ENCODE measurements at places on chromosomes 11 and 22.

DNA sequence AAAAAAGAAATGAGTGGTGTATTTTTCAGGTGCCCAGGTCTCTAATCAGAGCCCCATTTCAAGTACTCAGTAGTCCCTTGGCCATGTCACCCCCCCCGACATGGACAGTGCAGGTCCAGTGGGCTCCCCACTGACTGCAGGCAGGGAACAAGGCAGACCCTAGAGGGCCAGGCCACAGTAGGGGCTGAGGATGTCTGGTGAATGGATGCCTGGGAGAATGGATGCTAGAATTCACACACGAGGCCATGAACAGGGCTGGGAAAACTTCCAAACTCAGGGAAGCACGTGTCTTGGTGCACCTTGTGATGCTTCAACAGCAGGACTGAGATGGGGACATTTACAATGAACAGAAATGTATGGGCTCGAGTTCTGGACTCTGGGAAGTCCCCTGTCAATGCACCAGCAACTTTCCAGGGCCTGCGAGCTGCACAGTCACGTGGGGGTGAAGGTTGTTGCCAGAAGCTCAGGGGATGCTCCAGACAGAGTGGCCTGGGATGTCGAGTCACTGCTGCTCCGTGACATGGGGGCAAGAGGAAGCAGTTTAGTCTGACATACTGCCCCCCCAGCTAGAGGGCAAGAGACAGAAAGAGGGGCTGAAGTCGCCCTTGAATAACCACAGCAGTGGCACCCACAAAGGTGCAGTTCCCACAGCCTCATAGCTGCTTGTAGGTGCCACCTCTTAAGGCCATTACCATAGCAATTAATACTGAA lies 3.1 kb downstream of the APOBEC3G start:
- DNase-seq, result no peak

GRCh38 chr11:116913000-116913399 lies 75.6 kb upstream of the APOA1 start:
- DNase-seq, result no peak

DNA sequence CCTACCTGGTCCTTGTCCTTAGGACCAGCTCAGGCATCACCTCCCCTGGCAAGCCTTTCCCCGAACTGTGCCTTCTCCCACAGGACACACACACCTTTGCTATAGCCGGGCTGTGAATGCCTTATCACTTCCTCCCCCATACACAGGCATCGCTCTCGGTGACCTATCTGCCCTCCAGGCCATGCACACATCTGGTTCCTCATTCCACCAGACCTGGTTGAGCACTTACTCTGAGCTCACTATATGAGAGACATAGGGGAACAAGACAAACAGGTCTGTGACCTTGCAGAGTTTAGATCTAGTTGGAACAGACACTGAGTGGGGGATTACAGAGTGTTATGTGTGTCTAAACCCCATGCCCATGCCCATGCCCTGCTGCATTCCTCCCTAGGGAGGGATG lies 3.1 kb upstream of the BCR start:
- no peak for DNase-seq

DNA sequence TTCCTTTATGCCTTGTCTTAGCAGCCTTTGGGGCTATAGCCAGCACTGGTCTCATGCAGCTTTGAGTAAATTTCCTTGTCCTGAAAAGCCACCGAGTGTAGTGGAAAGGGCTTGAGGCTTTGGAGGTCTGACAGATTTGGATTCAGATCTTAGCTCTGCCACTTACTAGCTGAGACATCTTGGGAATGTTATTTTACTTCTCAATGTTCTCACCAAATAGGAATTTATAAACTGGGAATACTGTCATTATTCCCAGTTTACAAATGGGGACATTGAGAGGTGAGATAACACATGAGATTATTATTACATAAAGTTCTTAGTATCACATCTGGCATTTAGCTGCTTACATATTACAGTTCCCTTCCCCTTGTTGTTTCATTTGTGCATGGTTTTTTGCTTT lies 95.5 kb downstream of the COMMD9 start:
- DNase-seq, result no peak

DNA sequence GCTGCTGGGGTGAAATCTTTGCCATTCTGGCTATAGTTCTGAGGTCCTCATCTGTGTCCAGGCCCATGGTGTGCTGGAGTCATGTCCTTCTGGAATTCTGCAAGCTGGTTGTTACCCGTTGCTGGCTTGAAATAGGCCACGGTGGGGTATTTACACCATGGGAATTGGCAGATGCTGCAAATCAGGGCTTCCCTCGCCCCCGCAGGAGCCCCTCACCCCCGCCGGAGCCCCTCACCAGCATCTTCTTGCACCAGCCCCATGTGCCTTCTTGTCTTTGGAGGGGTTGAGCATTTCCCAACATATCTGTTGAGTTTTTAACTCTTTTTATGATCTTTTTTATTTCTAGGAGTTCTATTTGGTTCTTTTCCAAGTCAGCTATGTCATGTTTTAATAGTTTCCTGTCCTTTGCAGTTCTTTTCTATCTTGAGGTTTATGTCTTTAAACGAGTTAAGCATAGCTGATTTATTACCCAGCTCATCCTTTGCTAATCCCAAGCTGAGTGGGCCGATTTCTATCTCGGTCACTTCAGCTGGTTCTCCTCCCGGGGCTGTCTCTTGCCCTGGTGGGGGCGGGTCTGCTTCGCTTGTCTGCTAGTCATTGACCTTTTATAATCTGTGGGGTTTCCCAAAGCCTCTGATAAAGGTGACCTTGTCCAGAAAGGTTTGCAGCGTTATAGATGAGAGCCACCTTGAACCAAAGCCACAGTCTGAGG lies 17.6 kb downstream of the ANO1 start:
- DNase-seq, result no peak

DNA sequence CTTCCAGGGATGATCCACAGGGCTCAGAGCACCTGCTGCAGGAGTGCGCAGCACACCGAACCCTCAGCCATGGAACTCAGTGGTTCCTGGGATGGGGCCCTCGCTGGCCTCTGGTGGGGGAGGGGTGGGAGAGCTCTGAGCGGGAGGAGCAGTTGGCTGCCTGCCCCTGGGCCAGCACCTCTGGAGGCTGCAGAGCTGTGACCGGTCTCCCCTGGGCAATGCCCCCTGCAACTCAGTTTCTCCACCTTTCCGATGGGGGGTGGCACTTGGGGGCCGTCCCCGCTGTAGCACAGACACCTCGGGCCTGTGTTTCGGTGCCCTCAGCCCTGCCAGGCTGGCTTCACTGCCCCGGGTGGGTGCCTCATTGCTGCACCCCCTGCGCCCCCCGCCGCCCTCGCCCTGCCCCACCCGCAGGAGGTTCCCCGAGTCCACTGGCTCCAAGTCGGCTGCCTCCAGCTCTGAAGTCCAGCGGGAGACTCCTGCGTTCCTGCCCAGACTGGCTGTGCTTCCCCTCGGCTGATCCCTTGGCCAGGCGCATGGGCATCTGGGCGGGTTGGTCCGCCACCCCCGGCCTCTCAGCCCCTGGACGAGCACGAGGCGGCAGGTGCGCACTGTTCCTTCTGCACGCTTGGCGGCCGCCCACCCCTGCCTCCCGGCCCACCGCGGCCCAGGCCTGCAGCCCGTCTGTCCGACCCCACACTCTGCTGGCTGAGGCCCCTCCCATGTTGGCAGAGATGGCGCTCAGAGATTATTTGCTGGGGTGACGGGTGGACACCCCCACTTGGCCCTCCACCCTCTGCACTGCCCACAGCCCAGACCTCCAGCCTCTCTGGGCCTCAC lies 1.8 kb downstream of the MUC6 start:
- DNase-seq, result no peak

GRCh38 chr11:97909614-97910399 lies 1110.9 kb upstream of the CNTN5 start:
- no peak for DNase-seq

DNA sequence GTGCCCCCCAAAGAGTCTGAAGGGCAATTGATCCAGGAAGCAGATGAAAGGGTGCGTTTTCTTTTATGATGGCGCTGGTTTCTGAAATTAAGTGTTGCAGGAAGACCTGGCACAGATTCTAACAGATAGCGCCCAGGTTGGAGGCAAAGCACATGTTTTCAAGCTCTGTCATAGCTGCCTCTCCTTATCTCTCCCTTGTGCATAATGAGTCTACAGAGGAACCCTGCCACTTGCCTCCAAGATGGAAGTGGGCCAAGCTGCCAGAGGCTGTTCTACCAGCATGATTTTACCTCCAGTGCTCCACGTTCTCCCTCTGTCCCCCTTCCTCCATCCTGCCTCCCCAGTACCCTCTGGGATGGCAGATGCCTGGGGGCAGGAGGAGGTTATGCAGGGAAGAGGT lies 30.0 kb upstream of the TLCD5 start:
- DNase-seq, result no peak

- no peak for DNase-seq
These were observed 23.4 kb downstream of the ZNF202 start for GRCh38 chr11:123718063-123718462.

DNA sequence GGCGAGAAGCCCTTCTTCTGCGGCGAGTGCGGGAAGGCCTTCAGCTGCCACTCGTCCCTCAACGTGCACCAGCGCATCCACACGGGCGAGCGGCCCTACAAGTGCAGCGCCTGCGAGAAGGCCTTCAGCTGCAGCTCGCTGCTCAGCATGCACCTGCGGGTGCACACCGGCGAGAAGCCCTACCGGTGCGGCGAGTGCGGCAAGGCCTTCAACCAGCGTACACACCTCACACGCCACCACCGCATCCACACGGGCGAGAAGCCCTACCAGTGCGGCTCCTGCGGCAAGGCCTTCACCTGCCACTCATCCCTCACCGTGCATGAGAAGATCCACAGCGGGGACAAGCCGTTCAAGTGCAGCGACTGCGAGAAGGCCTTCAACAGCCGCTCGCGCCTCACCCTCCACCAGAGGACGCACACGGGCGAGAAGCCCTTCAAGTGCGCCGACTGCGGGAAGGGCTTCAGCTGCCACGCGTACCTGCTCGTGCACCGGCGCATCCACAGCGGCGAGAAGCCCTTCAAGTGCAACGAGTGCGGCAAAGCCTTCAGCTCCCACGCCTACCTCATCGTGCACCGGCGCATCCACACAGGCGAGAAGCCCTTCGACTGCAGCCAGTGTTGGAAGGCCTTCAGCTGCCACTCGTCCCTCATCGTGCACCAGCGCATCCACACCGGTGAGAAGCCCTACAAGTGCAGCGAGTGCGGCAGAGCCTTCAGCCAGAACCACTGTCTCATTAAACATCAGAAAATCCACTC lies 12.2 kb downstream of the ZNF74 start:
- no peak for DNase-seq

- DNase-seq, result peak; percentile 14
These were observed 907 bp upstream of the PHLDA2 start for GRCh38 chr11:2929950-2930703.

DNA sequence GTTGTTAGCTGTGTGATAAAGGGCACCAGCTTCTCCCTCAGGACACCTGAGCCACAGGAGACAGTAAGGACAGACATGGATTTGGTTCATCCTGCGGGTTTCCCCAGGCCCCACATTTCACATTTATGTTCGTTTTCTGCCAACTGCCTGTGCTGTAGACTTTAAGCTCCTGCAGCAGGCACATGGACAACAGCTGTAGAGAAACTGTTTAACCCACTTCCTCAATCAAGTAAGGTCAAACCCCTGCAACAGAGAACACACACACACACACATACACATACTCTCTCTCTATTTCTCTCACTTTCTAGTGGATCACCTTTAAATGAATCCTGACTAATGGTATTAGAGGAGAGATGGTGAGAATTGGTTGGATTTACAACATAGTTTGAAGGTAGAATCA lies 90.7 kb downstream of the C11orf87 start:
- DNase-seq, result no peak

- no peak for DNase-seq
These were observed 109.7 kb downstream of the HIPK3 start for GRCh38 chr11:33366918-33367317.

GRCh38 chr11:107563702-107564101 lies 1.8 kb downstream of the ALKBH8 start:
- DNase-seq, result peak; percentile 4

DNA sequence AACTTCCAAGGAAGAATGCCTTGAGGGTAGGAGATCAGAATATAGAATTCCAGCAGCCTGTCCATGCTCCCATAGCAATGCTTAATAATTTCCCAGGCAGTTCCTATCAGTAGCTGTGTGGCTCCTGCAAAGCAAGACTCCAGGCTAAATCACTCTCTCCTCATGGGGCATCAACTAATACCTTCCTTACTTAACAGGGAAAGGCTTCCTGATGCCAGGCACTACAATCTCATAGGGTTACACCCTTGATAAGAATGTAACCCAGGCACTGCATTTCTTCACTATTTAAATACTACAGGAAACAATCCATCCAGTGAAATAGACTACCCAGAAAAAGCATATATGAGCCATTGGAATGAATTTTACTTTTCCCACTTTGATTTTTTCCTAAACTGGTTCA lies 615.0 kb upstream of the ARHGAP42 start:
- no peak for DNase-seq

DNA sequence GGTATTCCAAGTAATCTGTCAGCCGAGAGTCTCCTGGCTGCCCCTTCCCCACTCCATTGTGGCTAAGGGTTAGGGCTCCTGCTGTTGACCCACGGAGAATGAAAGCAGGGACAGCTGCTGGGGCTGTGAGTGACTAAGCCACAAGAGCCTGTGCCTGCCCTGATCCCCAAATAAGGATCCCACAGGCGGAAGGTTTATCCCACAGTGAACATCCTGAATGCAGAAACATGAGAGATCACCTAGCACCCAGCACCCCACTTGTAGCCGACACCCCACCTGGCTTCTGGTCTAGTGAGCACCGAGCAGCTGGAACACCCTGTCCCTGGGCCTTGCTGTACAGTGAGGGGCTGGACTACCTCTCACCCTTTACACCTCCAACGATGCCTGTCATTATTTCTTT lies 117.7 kb upstream of the LMO1 start:
- no peak for DNase-seq
